ENCODE measurements at places on chromosomes 3 and 15.

DNA sequence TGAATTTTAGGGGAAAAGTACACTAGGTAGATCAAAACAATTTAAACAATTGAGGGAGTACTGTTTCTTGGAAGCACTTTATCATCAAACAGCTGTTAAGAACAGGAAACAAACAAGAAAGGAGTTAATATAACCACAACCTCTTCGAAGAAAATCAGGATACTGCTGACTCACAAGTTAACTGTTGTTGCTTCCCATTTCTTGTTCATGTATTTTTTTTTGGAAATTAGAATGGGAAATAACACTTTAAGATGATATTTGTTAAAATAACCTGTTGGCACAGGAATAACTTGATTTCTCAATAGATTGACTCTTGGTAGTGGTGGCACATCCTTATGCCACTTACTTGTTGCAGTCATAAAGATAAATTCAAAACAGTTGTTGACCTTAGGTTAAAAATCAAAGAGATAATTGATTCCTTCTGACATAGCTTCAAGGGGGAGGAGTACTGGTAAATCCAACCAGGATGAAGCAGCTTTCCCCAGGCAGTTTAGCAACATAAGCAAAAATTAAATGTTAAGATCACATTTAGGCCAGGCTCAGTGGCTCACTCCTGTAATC, 3.3 kb downstream of the BNIP2 start:
- DNase-seq: peak; percentile 42

GRCh38 chr3:135226057-135226456, 431.0 kb downstream of the EPHB1 start:
- peak; percentile 82 for DNase-seq

- DNase-seq: no peak
Measured at GRCh38 chr3:59150039-59150438, 100.2 kb upstream of the CFAP20DC start.

DNA sequence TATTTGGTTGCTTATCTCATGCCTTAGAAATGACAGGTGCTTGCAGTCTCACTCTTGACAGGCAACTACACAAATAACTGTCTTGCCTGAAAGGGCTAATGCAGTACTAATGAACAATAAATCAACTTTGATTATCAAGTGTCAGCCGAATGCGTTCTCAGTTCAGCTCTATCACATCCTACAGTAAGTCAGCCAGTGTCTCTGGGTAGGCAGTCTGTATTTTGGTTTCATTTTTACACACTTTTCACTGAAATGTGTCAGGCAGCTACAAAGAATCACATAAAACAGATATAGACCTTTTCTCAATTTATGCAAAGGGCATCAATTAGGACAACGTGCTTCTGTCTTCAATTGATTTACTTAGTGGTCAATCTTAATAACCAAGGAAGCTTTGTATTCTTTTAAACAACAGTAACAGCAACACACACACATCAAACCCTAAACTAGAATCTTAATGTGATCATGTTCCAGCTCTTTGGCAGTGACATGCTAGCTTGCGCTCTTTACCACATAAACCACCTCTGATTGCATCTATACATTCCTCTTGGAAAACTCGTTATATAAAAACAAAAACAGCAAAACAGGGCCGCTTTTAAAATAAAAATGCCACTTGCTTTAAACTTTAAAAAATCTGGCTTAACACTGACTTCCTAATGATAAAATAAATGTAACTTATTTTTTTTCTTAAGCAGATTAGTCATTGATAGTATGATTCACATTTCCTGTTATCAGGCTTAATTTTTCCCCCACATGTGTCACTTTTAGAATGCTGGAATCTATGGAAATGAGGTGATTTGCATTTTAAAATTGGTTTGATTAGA, 520.4 kb downstream of the FOXP1 start:
- DNase-seq: peak; percentile 78

- DNase-seq: peak; percentile 28
Measured at GRCh38 chr15:33136353-33136752, 58.2 kb downstream of the FMN1 start.

GRCh38 chr3:38177181-38177580, 11.8 kb downstream of the OXSR1 start:
- no peak for DNase-seq

GRCh38 chr3:183210862-183211341, 42.2 kb upstream of the B3GNT5 start:
- DNase-seq: peak; percentile 61

GRCh38 chr3:180320631-180321030, 281.3 kb upstream of the TTC14 start:
- DNase-seq: no peak

Data from common myeloid progenitor, CD34-positive (primary cell).